ENCODE measurements at places on chromosomes 4 and X.

- DNase-seq, result no peak
Observed at GRCh38 chr4:37220685-37221084, 23.9 kb upstream of the NWD2 start.

DNA sequence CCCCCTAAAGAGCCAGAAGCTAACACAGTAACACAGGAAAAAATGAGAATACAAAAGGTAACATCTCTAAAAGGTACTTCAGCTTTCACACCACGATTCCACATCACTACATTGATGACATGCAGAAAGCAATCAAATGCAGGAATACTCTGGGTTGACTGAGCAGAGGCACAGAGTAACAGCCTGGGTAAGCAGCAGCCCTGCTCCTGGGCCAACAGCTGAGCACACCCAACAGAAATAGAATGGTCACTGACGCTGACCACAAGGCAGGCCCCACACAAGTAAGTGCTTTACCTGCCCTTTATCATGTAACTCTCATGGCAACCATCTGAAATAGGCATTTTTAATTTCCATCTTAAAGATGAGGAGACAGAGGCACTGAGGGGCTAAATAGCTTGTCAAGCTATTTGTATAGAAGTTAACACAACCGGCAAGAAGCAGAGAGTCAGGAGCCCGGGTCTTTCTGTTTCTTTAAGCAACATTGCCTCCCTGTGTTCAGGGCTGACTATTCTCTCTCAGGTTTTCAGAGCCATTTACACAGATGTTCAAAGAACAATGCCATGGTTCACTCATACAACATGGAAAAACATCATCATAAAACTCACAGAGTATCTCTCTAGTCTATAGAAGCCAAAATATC lies 168.9 kb downstream of the ZNF674 start:
- DNase-seq, result no peak

GRCh38 chr4:122163301-122163700 lies 11.2 kb downstream of the BLTP1 start:
- no peak for DNase-seq

DNA sequence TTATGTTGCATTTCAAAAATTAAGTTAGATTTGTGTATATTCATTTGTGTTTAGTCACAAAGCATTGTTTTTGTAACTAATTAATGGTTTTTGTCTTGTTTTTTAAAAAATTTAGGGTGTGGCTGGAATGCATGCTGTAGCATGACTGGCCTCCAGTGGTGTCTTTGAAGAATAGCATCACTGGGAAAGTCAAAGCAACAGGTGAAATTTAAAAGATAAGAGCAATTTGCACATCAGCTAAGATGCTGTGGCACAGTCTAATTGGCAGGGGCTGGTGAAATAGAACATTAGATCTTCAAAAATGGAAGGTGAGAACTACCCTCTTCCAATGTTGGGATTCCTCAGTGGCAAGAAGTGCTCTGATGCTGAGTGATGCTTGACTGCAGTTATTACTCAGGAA lies 45.3 kb downstream of the ANK2 start:
- no peak for DNase-seq

GRCh38 chr4:150938873-150939499 lies 76.1 kb downstream of the LRBA start:
- no peak for DNase-seq

GRCh38 chr4:67575232-67576058 lies 16.9 kb downstream of the STAP1 start:
- DNase-seq, result no peak

DNA sequence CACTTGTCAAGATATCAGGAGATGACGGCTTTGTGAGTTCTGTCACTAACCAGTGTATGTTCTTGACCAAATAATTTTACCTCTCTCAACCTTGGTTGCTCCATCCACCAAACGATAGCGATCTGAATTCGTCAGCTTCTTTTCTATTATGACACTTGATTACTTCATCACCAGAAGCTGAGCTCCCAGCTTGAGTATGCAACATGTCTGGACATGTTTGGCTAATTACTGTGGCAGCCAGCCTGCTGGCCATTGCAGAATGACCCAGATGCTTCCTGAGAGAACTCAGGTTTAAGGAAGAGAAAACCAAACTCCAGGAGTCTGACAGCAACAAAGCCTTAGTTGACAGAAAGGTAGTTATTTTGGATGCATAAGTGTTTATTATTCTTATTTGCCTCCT lies 46.4 kb upstream of the PARM1 start:
- no peak for DNase-seq

DNA sequence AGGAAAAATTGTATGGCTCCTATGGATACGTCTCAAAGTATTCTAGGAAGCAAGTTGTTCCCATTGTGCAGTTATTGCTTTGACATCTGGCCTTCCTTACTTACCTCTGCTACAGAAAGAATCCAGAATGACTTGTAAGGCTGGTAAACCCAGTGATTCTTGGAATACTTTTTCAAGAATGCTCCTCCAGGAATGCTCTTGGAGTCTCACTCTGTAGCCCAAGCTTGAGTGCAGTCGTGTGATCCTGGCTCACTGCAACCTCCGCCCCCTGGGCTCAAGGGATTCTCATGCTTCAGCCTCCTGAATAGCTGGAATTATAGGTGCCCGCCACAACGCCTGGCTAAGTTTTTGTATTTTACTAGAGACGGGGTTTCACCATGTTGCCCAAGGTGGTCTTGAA lies 38.1 kb downstream of the GAB1 start:
- no peak for DNase-seq

Data from GM12892 (cell line).